Calu3 (cell line): ENCODE measurements at places on chromosomes 6 and 20. TPM values are rescaled to one million over a fixed set of nuclear protein-coding genes. Genes with fewer than 3 reads are reported as not detected.

- no peak for DNase-seq
Observed at GRCh38 chr6:116280161-116280932, 617 bp upstream of the TSPYL1 start.

- DNase-seq: peak; percentile 41
Observed at GRCh38 chr6:69719602-69720193, 77.1 kb downstream of the LMBRD1 start.

DNA sequence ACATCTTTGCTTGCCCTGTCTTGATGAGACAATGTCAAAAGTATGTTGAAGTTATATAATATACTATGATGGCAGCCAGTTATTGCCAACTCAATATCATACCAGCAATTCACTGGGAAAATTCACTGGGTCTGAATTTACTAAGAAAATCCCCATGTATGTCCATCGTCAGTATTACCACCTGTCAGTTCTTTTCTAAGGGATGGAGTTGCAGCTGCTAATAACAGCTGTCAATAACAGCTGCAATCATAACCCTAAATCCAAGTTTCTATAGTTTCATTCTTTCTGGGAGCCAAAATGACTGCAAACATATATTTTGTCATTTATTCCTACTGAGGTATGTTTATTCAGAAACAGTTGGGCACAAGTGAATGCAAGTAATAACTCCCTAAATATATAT, 132.6 kb upstream of the RIN2 start:
- no peak for DNase-seq

- DNase-seq: no peak
Observed at GRCh38 chr20:1388741-1389483, 3.9 kb downstream of the FKBP1A start.

GRCh38 chr6:90715093-90715655, 128.3 kb upstream of the MAP3K7 start:
- DNase-seq: no peak

GRCh38 chr6:32967151-32968091, 973 bp upstream of the BRD2 start:
- DNase-seq: peak; percentile 66

- DNase-seq: peak; percentile 45
Observed at GRCh38 chr6:110688661-110689268, 126.5 kb downstream of the CDK19 start.

GRCh38 chr6:46850792-46851191, 57.6 kb downstream of the MEP1A start:
- DNase-seq: no peak

DNA sequence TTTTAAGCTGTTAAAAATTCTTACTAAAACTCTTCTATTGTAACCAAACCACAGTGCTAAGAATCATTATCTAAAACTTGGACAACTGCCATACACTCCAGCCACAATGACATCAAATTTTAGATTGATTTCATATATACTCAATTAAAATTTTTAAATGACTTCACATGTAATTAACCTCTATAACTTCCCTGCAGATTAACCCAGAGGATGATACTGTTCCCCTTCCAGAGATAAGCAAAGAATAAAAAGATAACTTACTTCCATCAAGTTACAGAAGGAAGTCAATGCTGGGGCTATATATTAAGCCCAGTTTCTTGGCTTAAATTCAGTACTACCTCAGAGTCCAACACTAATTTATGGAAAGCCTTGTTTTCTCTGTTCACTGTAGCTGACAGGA, 71.3 kb downstream of the ARHGAP18 start:
- no peak for DNase-seq

DNA sequence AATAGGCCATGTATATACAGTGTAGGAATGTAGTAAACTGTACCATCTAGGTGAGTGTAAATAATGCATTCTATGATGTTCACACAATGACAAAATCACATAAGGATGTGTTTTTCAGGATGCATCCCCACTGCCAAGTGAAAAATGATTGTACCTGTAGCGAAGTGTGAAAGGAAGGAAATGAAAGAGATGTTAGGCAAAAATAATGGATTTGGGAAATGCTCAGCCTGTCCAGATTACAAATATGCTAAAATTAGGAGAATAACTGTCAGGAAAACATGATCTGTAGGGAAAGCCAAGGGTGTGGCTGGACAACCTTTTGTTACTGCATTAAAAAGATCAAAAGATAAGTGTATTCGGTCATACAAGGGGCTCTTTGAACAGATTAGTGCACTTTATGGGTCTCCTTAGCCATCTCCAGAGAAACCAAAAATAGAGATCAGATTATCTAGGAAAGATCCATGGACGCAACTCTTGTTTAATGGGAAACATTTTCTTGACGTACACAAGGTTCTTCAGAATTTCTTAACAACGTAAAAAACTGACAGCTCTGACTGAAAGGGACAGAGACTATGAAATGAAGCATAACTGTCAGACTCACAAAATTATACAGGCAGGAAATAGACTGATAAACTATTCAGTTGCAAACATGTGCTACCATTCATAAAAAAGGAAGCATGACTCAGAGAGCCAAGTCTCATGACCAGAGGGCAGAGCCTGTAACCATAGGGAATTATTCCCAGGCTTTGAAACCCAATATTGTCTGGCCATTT, 253.6 kb upstream of the RAB32 start:
- DNase-seq: no peak

- DNase-seq: no peak
Observed at GRCh38 chr6:11494786-11495564, 42.6 kb upstream of the TMEM170B start.

- peak; percentile 74 for DNase-seq
Observed at GRCh38 chr20:3710703-3711483, 1.5 kb downstream of the SIGLEC1 start.

DNA sequence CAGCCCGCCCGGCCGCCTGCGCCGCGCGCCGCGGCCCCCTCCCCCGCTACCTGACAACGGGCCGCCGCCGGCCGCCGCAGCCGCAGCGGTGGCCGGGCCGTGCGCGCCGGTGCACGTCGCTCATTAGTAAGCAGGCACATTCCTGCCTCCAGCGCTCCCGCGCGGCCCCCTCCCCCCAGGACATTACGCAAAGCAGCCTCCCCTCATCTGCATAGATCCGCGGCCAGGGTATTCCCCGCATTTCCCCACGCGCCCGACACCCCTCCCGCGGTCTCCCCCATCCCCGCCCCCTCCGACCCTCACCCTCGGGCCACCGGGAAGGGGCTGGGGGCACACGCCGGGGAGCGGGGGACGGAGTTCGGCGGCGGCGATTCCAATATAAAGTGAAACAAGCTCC, at the start of gene HIVEP2:
Gene HIVEP2 (minus strand): TSS at position 128 of the 397 bp plus-strand sequence. CDS start 170,438 bp downstream, outside the sequence.
- DNase-seq: peak; percentile 87

- no peak for DNase-seq
Observed at GRCh38 chr6:96576221-96576620, 13.3 kb downstream of the FHL5 start.

GRCh38 chr6:154596009-154596408, 85.5 kb upstream of the CNKSR3 start:
- no peak for DNase-seq

DNA sequence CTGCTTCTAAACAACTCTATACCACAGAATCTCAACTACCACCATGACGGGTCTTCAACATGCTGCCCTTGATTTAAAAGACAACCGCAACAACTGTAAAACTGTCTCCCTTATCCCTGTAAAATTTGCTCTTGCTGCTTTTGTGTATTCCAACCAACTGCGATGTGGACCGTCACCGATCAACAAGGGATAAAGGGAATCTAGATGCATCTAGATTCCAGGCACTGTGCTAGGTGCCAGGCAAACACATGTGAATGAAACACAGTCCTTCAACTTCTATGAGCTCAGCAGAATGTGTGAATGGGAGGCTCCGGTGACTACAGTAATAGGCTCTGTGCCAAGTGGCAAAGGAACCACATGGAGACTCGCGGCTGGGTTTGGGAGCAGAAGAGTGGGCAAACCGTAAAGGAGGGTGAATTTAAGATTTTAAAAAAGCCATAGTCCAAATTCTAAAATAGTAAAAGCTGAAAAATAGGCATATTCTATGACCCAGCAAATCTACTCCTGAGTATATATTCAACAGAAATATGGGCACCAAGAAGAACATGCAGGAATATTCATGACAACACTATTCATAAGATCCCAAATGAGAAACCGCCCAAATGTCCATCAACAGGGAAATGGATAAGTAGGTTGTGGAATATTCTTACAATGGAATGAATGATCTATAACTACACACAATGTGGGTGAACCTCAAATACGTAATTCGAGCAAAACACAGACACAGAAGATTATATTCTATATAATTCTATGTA, 3.7 kb upstream of the PRND start:
- DNase-seq: no peak

DNA sequence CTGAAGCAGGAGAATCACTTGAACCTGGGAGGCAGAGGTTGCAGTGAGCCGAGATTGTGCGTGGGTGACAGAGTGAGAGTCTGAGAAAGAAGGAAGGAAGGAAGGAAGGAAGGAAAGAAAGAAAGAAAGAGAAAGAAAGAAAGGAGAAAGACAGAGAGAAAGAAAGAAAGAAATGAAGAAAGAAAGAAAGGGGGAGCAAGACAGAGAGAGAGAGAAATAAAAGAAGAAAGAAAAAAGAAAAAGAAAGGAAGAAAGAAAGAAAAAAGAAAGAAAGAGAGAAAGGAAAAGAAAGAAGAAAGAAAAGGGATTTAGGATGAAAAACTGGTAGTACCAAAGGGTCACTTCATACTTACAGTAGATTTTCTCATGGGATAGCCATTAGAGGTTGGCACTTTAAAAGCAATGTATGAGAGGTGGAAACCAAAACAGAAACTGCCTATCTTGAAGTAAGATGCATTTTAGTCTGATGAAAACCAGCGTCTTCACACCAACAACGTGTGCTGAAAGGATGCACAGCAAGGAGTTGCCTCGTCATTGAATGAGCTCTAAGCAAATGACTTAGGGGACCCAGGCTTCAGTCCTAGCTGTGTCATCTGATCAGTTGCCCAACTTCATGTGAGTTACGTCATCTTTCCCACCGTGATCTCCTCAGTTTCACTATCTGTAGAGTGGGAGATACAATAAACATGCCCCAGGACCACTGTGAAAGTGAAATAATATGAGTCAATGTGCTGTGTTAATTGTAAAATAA, 133.9 kb upstream of the NEDD9 start:
- no peak for DNase-seq

GRCh38 chr20:18683839-18684238, 96.0 kb downstream of the DTD1 start:
- no peak for DNase-seq

DNA sequence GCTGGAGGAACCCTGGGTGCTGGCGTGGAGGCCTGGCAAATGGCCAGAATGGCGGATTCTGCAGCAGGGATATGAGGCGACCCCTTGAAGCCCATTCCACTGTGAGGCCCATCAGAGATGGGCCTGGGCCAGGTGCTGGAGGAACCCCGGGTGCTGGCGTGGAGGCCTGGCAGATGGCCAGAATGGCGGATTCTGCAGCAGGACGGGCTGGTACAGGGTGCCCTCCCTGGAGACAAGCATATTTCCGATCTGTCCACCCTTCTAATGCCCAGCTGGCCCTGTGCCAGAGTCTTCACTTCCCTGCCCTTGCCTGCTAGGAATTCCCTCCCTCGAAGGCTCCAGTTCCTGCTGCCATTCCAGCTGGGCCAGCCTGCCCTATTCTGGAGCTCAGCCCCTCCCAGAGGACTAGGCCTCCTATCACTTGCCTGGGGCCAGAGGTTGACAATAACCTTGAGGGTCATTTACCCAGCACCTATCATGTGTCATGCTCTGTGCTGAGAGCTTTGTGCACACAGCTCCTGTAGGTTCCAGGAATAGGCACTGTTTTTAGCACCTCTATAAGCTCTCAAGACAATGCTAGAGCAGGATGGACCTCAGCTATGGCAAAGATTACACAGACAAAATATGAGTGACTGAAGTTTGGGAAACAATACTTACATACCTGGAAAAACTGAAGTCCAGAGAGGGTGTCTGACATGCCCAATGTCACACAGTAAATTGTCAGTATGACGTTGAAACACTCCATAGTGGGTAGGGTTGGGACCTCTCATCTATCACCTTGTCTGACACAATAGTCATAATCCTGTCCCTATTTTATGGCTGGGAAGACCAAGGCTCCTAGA, 21.4 kb downstream of the SUN5 start:
- DNase-seq: peak; percentile 40

DNA sequence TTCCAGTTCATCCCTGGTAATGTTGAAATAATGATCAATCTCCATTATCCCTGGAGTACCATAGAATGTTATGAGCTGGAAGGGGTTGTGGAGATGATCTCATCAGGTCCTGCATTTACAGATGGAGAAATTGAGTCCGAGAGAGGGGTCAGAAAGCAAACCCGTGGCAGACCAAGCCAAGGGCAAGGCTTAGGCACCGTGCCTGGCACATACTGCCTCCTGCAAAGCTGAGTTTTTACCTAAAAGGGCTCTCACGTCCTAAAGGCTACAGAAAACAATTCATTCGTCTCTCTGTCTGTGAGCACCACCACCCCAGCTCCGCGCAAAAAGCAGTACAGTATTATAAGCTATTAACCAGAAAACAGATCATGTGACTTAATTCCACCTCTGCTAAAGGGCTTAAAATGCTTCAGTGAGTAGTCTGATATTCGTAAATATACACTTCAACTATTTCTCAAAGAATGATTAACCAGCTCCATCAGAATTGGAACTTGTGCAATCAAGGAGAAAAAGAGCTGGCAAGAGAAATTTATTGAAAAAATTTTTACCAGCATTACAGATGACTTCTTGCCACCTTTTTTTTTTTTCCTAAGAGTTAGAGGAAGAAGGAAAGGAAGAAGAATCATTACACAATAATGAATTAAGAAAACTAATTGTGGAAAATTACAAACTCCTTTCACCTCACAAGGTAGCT, 3.4 kb upstream of the PARD6B start:
- DNase-seq: peak; percentile 61

- DNase-seq: no peak
Observed at GRCh38 chr6:47096211-47096895, 54.2 kb upstream of the ADGRF1 start.

- DNase-seq: no peak
Observed at GRCh38 chr6:85479208-85479607, 29.3 kb downstream of the NT5E start.

- DNase-seq: peak; percentile 1
Observed at GRCh38 chr20:57660922-57661745, 40.9 kb upstream of the ZBP1 start.

The TGM3 gene
- total RNA-seq: not detected in 2 replicates

The FAM83C gene
- total RNA-seq: 0.12 TPM in 1 of 2 replicates, not detected in the other

The SLC22A16 gene
- not detected in 2 replicates for total RNA-seq

The VSX1 gene
- not detected in 2 replicates for total RNA-seq

The LAMA2 gene
- total RNA-seq: 0.66 and 0.80 TPM in 2 replicates

The PTCRA gene
- not detected in 2 replicates for total RNA-seq

The ESR1 gene
- 0.29 and 0.50 TPM in 2 replicates for total RNA-seq

The SSTR4 gene
- total RNA-seq: not detected in 2 replicates

The PI16 gene
- total RNA-seq: 0.17 and 0.32 TPM in 2 replicates

The SERPINB1 gene
- total RNA-seq: 56.3 and 78.5 TPM in 2 replicates

The CFAP206 gene
- 0.14 and 0.24 TPM in 2 replicates for total RNA-seq
